ENCODE measurements at places on chromosomes 4 and X.

- no peak for DNase-seq
These were observed 558.7 kb downstream of the SPRY1 start for GRCh38 chr4:123955167-123955800.

DNA sequence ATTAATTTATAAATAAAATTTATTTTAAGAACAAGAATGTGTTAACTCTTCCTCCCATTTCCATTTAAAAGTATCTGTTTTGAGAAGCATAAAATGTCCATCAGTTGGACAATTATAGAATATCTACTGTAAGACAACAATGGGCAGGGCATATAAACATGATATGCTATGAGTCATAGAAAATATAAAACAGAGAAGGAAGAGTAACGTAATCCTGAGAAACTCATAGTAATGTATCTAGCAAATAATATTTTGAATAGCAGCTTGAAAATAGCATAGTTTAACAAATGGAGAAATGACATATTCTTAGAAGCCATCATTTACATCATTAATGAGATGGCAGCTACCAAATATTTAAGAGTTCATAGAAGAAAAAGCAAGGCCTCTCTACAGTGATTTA, 820.3 kb upstream of the PCDH10 start:
- DNase-seq, result no peak

DNA sequence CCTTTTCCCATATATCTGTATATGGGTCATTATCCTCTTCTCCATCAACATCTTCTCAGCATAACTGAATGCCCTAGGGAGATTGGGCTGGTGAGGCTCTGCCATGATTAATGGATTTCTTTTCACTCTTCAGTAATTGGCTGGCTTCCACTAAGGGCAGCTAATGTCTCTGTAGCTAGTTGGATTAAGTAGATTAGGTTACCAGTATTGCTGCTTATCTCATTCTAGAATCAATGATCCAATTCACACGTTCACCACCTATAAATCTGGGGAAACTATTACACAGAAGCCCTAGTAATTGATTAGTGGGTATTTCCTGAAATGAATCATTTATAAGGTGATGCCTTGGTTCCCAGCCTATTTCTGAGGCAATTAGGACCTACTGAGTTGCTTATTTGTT, 94.8 kb downstream of the KDR start:
- no peak for DNase-seq

GRCh38 chr4:26871611-26872010, 11.0 kb downstream of the STIM2 start:
- DNase-seq, result no peak

DNA sequence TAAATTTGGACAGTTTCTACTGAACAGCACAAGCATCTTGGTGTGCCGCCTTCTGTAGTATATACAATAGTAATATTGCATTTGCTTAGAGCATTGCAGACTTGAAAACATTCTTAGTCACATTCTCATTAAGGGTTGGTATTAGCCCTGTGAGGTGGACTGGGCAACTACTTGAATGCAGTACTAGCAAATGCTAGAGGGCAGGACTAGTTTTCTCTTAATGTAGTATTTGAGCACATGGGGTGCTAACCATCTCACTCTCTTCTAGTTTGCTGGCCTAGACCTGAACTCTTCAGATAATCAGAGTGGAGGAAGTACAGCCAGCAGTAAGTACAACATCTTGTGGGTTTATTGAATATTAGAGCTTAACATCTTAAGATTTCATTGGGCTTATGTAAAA, 3.2 kb downstream of the DDX3X start:
- DNase-seq, result no peak

GRCh38 chrX:10169175-10169574, 12.4 kb downstream of the CLCN4 start:
- no peak for DNase-seq

DNA sequence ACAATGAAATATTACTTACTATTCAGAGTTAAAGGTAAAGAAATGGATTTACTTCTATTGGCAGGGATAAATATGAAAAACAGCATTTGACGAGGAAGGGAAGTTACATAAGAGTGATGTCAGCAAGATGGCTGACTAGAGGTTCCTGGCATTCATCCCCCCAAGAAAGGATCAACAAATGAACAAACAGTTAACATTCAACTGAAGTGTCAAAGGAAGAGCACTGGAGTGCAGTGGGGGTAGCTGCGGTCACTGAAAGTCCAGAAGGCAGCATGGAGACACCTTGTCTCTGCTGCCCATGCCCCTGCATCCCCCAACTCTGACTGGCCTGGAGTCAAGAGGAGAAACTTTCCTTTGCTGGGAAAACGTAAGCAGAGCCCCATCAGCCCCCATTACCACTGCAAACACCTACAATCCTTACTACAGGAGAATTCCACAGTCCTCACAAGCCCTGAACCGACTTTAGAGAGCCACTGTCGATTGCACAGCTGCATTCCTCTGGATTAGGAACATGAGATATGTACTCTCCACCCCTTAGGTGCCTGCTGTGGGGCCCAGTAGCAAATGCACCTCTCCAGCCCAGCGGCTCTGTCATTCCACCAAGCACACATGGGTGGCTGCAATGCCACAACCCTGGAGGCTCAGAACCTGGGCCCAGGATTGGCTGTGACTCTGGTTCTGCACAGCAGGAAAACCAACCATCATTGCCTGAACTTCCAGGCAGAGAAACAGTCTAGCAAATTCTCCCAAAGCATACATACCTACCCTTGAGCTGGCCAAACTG, 79.5 kb downstream of the CBR4 start:
- no peak for DNase-seq

- no peak for DNase-seq
These were observed 68.8 kb upstream of the CLNK start for GRCh38 chr4:10753336-10753735.

DNA sequence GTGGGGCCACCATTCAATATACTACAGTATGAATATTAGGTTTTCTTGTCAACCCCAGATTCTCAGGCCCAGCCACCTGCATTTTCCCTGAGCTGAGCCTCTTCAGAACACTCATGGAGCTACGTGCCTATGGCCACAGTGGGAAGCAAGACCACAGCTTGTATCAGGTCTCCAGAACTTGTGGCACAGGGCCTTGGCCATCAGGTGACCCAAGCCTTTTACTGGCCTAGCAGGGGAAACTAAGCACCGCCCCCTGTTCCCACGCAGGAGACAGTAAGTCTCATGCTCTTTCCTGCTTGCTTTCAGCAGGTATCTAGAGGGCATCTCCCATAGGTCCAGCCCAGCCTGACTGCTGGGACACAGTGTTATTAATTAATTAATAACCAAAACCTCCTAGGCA, 138.4 kb upstream of the MAMLD1 start:
- DNase-seq, result no peak

DNA sequence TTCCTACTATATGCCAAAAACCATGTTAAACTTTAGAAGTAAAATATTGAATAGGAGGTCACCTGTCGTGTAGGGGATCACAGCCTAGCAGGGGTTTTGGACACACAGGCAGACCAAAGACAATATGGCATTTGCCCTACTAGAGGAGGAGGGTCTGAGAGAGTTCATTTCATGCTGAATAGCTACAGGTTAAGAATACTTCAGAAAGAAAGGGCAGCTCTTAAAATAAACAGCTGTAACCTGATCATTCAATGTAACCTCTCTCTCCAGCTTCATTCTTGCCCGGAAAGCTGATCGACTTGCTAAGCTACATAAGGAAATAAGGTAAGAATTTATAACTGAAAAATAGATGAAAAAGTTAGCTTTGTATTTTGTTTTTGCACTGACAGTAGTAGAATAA, 79.9 kb downstream of the MAOA start:
- no peak for DNase-seq

GRCh38 chr4:3021127-3021526, 53.2 kb downstream of the HTT-AS start:
- DNase-seq, result no peak

DNA sequence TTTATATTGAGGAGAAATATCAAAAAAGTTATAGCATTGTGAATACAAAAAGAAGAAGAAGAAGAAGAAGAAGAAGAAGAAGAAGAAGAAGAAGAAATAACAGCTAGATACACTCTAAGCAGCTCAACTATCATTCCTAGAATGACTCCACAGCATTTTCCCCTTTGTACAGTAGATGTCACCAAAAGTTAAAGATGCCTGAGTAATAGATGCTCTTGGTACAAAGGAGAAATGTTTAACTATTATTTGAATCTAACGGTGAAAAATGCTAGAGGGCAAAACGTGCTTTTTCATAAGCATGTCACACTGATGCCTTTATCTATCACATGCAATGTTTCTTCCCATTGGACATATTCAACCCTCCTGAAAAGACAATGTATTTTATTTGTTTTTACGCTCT, 178.4 kb upstream of the GPRIN3 start:
- no peak for DNase-seq

DNA sequence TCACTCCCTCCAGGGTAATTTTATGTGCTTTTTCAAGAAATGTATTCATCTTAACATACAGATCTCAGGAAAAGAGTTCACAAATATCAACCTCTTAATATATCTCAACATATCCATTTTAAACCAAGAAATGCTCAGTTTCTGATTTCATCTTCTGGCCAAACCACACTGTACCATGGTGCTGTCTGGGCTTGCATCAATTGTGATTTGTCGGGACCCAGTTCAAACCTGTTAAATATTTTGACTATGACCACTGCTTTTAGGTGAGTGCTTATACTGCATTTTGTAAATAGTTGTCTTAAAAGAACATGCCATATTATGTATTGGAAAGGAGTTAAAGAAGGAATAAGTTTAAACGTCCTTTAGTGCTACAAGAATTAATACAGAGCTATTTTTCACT, 352.1 kb downstream of the SPOCK3 start:
- DNase-seq, result no peak

GRCh38 chr4:80307774-80308465, 27.6 kb upstream of the CFAP299 start:
- no peak for DNase-seq

GRCh38 chrX:39642071-39642470, 455.7 kb downstream of the BCOR start:
- no peak for DNase-seq

DNA sequence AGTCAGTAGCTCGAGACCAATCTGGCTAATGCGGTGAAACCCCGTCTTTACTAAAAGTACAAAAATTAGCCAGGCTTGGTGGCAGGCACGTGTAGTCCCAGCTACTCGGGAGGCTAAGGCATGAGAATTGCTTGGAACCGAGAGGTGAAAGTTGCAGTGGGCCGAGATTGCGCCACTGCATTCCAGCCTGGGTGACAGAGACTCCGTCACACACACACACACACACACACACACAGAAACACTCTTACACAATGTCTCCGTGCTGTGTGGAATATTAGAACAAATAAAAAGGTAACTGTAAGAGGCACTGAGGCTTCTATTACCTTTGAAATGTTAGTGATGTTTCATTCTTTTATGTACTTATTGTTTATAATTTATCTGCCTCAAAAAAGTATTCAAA, 326.6 kb downstream of the GPAT3 start:
- no peak for DNase-seq

GRCh38 chrX:74242050-74242449, 61.9 kb upstream of the ZCCHC13 start:
- DNase-seq, result no peak

All from stimulated activated CD4-positive, alpha-beta T cell treated with anti-CD3 and anti-CD28 coated beads, Interleukin-15, amount 100 ng/mL, for 1 hour (primary cell).